ENCODE measurements at places on chromosomes 11 and 22. TPM values are rescaled to one million over a fixed set of nuclear protein-coding genes. Genes with fewer than 3 reads are reported as not detected.
A peak's percentile ranks its signal among the peaks of the same experiment; 100 is the strongest.

DNA sequence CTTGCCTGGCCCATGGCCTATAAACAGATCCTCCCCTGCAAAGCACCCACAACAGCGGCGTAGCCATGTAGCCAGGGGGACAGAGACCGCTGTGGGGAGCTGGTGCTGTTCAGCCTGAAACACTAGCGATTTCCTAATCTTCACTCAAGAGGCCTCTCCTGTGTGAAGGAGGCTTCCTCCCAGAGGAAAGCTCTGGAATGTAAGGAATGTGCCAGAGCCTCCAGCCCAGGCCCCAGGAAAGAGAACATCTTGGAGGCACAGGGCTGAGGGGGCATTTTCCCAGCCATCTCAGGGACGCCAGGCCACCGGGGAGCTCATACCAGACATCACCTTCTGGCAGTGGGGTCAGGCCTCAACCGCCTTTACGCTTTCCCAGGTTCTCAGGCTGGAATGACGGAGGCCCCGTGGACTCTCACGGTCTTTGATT lies 24.0 kb downstream of the MIAT start:
- no peaks in the 10 kb centered on the region for H3K27me3 ChIP-seq
- H3K4me1 ChIP-seq, result peaks cover 8% of the 10 kb centered on the region
- H3K4me3 ChIP-seq, result no peak overlapping the region
- peaks cover 14% of the 10 kb centered on the region for H3K36me3 ChIP-seq

DNA sequence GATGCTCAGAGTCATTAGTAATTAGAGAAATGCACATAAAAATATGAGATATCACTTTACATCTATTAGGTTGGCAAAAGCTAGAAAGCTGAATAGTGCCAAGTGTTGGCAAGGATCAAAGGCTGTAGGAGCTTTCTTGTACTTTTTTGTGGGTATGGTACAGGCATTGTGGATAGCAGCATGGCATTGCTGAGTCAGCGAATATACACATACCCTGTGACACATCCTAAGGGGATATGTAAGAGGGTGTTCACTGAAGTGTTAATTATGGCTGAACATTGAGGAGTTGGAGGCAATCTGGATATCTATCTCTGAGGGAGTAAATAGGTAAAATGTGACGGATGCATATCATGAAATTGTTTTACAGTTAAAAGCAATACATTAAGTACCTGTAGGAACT lies 27.0 kb upstream of the IL18BP start:
- no peak overlapping the region for H3K27ac ChIP-seq
- no peak for DNase-seq
- no peaks in the 10 kb centered on the region for H3K4me1 ChIP-seq
- H3K4me3 ChIP-seq, result no peak overlapping the region

The USP35 gene
- total RNA-seq, result 44.1 TPM

- no peak overlapping the region for H3K4me3 ChIP-seq
- DNase-seq, result no peak
- no peaks in the 10 kb centered on the region for H3K36me3 ChIP-seq
- no peaks in the 10 kb centered on the region for H3K4me1 ChIP-seq
- H3K27ac ChIP-seq, result no peak overlapping the region
- H3K27me3 ChIP-seq, result no peaks in the 10 kb centered on the region
Observed at GRCh38 chr11:17257196-17257595, 19.3 kb upstream of the NUCB2 start.

The OR4A16 gene
- total RNA-seq, result not detected

GRCh38 chr11:94379613-94380012 lies 21.6 kb downstream of the GPR83 start:
- H3K27me3 ChIP-seq, result no peaks in the 10 kb centered on the region
- H3K4me3 ChIP-seq, result no peak overlapping the region
- DNase-seq, result no peak
- no peaks in the 10 kb centered on the region for H3K4me1 ChIP-seq

DNA sequence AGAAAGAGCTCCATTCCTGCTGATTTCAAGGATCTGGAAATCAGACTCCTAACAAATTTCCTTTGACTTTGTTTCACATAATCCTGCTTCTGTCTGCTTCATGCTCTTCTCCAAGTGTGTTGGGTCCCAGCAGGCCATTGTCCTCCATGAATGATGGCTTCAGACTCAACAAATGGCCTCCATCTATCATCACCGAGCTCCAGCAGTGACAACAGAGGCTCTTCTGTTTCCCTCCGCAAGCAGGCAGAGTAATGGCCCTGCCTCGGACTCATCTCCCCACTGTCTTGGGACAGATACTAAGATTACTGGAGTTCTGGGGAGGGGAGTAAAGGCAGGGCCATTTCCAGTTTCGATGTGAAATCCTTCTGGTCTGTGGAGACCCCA lies 127.3 kb downstream of the TENM4 start:
- H3K36me3 ChIP-seq, result no peaks in the 10 kb centered on the region
- no peak overlapping the region for H3K27ac ChIP-seq
- no peaks in the 10 kb centered on the region for H3K4me1 ChIP-seq
- DNase-seq, result no peak

DNA sequence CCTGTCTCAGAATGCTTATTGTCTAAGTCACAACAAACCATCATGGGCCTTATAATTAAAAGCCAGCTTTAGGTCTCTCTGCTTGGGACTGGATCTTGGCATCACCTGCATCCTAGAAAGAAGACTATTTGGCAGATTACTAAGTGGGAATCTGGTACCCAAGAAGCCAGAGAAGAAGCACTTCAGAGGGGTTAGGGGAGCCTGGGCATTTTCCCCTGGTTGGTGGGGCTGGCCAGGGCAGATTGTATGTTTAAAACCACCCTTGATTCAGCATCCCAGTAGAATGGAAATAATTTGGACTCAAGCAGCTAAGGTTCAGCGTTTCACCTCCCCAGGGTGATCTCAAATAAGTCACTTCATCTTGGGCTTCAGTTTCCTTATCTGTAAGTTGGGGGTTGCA lies 193.7 kb downstream of the MIAT start:
- H3K27ac ChIP-seq, result no peak overlapping the region
- no peak for DNase-seq
- H3K36me3 ChIP-seq, result no peaks in the 10 kb centered on the region
- peaks cover 12% of the 10 kb centered on the region for H3K4me1 ChIP-seq

The CDC42BPG gene
- total RNA-seq, result 1.2 TPM

DNA sequence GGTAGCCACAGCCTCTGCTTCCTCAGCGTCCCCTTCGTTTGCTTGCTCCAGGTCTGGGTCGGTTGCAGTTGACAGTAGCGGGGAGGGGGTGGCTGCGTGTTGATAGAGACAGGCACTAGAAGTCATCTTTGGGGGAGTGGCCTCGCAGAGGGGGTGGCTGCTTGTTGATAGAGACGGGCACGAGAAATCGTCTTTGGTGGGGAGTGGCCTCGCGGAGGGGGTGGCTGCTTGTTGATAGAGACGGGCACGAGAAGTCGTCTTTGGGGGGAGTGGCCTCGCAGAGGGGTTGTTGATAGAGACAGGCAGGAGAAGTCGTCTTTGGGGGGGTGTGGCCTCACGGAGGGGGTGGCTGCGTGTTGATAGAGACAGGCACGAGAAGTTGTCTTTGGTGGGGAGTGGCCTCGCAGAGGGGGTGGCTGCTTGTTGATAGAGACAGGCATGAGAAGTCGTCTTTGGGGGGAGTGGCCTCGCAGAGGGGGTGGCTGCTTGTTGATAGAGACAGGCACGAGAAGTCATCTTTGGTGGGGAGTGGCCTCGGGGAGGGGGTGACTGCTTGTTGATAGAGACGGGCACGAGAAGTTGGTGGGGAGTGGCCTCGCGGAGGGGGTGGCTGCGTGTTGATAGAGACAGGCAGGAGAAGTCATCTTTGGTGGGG lies 328.3 kb downstream of the TBC1D22A start:
- DNase-seq, result no peak
- H3K27me3 ChIP-seq, result no peaks in the 10 kb centered on the region
- H3K4me1 ChIP-seq, result no peaks in the 10 kb centered on the region
- no peaks in the 10 kb centered on the region for H3K36me3 ChIP-seq
- H3K27ac ChIP-seq, result no peak overlapping the region

DNA sequence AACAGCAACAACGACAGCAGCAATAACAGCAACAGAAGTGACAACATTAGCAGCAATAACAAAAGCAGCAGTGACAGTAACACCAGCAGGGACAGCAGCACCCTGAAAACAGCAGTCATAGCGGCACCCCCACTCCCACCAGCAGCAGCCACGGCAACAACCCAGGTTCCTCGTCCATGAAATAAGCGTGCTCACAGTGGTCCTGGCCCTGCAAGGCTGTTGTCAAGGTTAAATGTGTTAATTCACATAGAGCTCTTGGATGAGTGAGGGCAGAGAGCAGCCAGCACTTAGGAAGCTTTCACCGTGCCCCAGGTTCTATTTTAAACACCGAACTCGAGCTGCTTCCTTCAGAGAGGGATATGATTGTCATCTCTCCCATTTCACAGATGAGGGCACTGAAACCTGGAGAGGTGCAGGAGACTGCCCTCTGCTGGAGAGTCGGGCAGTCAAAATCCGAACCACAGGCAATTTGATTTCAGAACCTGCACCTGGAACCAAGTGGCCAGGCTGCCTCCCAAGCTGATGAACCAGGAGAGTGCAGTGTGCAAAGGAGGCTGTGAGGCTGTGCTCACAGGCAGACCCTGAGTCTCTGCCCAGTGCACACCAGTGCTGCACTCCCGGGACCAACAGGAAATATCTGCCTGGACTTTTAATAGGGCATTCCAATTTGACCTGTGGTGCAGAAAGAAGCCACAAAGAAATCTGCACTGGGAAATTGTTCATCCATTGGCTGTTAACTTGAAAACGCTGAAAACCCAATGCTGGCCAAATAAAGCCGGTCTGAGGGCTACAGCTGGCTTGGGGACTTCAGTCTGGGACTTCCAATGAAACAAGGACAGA lies 22.9 kb upstream of the FGF3 start:
- DNase-seq, result no peak
- no peaks in the 10 kb centered on the region for H3K4me1 ChIP-seq
- H3K4me3 ChIP-seq, result no peak overlapping the region
- H3K36me3 ChIP-seq, result no peaks in the 10 kb centered on the region
- no peak overlapping the region for H3K27ac ChIP-seq

GRCh38 chr11:113947994-113948393 lies 26.9 kb upstream of the HTR3A start:
- no peak for DNase-seq
- H3K27ac ChIP-seq, result no peak overlapping the region
- H3K4me1 ChIP-seq, result no peaks in the 10 kb centered on the region
- H3K36me3 ChIP-seq, result no peaks in the 10 kb centered on the region

The ALDH3B2 gene
- total RNA-seq, result not detected

The TRIM64 gene
- not detected for total RNA-seq

The GUCY1A2 gene
- 9.4 TPM for total RNA-seq

DNA sequence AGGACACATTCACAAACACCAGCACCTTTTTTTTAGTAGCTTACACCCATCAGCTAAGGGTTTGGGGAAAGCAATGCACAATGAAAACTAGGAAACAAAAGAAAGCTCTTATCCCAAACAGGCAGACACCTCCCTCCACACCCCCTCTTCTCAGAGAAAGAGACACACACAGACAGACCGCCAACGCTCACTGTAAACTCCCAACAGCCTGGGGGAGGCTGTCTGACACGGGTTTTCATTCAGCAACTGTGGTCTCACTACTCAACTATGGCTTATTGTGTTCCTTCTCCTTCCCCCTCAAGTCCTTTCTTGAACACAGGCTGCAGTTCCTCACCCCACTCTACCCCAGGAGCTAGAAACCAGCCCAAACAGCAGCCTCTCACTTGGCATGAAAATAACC lies 123.4 kb downstream of the C11orf58 start:
- no peak for DNase-seq
- H3K27ac ChIP-seq, result no peak overlapping the region
- H3K4me1 ChIP-seq, result no peaks in the 10 kb centered on the region
- no peaks in the 10 kb centered on the region for H3K36me3 ChIP-seq
- H3K27me3 ChIP-seq, result no peaks in the 10 kb centered on the region
- H3K4me3 ChIP-seq, result no peak overlapping the region

GRCh38 chr22:27089264-27089663 lies 431.9 kb downstream of the MIAT start:
- no peaks in the 10 kb centered on the region for H3K36me3 ChIP-seq
- no peak overlapping the region for H3K27ac ChIP-seq
- H3K27me3 ChIP-seq, result no peaks in the 10 kb centered on the region

DNA sequence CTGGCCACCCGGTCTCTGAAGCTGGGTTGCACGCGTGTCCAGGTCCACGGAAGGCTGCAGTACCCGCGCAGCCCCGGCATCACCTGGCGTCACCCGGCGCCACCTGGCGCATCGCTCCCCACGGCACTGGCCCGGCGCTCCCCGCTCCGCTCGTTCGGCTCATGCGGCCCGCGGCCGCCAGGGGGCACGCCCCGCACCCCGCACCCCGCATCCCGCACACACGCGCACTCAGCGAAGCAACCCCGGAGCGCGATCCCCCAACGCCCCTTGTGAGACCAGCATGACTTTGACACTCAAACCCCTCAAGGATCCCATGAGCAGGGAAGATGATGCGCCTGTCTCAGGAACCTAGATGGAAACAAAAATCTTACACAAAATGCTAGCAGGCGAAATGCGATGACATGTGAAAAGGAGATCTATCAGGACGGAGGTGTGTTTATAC lies 11.9 kb downstream of the B3GNT6 start:
- no peak overlapping the region for H3K27ac ChIP-seq
- H3K4me1 ChIP-seq, result no peaks in the 10 kb centered on the region
- H3K36me3 ChIP-seq, result no peaks in the 10 kb centered on the region
- DNase-seq, result no peak
- H3K4me3 ChIP-seq, result no peak overlapping the region
- no peaks in the 10 kb centered on the region for H3K27me3 ChIP-seq

- no peak for DNase-seq
- no peak overlapping the region for H3K4me3 ChIP-seq
- H3K4me1 ChIP-seq, result no peaks in the 10 kb centered on the region
- no peaks in the 10 kb centered on the region for H3K36me3 ChIP-seq
Observed at GRCh38 chr11:22461626-22462025, 123.4 kb downstream of the SLC17A6 start.

DNA sequence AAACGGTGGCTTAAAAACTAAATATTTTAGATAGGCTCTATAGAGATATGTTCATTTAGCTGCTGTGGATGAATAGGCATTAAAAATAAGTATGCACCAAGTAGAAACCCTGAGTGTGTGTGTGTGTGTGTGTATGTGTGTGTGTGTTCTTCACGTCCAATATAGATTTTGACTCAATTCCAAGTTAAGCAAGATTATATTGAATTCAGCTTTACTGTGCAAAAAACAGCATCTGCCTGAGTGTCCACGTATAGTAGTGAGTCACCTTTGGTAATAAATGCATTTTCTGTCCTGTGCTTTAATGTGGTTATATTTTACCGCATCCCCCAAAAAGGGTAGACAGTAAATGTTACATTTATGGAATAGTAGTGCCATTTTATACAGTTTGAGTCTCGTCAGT lies 71.2 kb downstream of the PDHX start:
- peaks cover 7% of the 10 kb centered on the region for H3K36me3 ChIP-seq
- H3K4me1 ChIP-seq, result no peaks in the 10 kb centered on the region
- no peaks in the 10 kb centered on the region for H3K27me3 ChIP-seq

GRCh38 chr11:65111744-65112545 lies at the start of gene TM7SF2:
TSS of gene TM7SF2 (plus strand) at chr11:65111872. CDS start at chr11:65112016, 144 bp downstream.
- peaks cover 25% of the 10 kb centered on the region for H3K4me1 ChIP-seq
- peak; percentile 83 for DNase-seq
- no peaks in the 10 kb centered on the region for H3K27me3 ChIP-seq
- H3K36me3 ChIP-seq, result peaks cover 25% of the 10 kb centered on the region

The SSTR3 gene
- not detected for total RNA-seq

GRCh38 chr11:75873417-75874221 lies 58.6 kb downstream of the UVRAG start:
- H3K27ac ChIP-seq, result no peak overlapping the region
- no peak for DNase-seq
- H3K4me1 ChIP-seq, result no peaks in the 10 kb centered on the region
- H3K27me3 ChIP-seq, result no peaks in the 10 kb centered on the region

The SMIM35 gene
- not detected for total RNA-seq

The PCF11 gene
- total RNA-seq, result 114 TPM

The OR10A2 gene
- total RNA-seq, result not detected

All from thoracic aorta (tissue), 2 donors.